ENCODE measurements at places on chromosomes 1 and 21.

- no peak for DNase-seq
Measured at GRCh38 chr1:247107694-247108093, 3.5 kb upstream of the ZNF669 start.

- DNase-seq: no peak
Measured at GRCh38 chr1:115506518-115506917, 135.3 kb upstream of the VANGL1 start.

DNA sequence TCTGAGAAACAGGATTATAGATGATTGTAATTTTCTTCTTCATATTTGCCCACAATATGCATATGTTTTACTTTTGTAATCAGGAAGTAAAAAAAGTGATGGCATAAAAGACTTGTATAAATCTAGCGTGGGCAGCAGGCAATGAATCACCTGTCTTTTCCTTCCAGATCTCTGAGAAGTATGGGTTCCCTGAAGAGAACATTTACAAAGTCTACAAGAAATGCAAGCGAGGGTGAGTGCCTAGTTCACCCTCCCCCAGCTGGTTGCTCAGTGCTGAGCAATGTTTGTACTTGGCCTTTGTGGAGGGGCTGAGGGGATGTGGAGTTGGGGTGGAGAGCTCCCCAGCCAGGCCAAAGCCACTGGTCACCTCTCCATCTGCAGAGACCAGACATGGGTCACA, 30.7 kb downstream of the GRHL3 start:
- DNase-seq: no peak

DNA sequence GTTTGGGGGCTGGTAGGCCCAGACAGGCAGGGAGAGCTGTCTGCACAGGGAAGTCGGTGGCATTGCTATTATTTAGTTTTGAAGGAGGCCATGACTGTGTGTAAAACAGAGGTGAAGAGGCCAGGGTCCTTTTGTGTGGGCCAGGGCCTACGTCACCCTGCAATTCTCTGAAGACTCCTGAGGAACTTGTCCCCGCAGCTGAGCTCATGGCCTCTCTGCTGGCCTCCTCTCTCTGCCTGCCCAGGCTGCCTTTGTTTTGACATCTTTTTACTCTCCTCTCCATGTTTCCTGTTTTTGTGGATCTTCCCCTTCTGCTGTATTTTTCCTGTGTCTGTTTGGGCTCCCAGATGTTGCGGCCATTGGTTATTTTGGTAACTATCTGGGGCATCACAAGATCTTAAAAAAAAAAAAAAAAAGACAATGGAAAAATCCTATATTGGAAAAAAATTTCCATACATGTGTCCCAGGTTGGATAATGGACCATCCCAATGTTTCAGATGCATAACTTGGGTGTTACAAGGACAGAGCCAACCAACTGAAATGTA, 280.7 kb downstream of the RPS6KC1 start:
- no peak for DNase-seq

DNA sequence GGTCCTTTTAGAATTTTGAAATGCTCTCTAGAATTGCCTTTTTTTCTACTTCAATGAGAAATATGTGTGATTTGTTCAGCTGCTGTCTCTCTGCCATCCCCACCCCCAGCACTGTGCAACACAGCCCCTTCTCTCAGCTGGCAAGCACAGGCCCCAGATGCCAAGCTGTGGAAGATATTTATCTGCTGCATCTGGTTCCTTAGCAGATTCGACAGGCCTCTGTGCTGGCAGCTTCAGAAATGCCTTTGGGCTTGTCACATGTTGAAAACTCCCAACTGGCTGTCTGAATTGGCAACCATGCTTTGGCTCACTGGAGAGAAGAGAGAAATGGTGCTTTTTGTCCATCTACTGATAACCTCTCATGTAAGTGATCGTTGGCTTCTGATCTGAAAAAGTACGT, 206.7 kb upstream of the C1orf87 start:
- no peak for DNase-seq

GRCh38 chr1:44619261-44619900, 54.9 kb downstream of the TMEM53 start:
- no peak for DNase-seq

DNA sequence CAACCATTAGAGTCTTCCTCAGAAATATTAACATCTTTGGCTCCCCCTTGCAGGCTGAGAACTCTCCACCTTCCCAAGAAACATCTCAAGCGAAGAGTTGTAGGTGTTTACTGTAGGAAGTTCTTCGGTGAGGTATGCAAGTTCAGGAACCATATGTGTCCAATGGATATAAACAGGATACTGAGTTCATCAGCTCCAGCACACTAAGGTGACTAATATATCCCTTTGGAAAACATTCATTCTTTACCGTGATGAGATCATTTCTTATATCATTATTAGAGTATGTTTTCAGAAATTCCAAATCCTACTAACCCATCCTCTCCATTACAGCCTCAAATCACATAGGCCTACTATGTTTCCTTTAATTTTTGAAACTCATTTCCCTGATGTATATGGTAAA, 37.3 kb upstream of the PRMT6 start:
- DNase-seq: no peak

GRCh38 chr1:233121947-233122559, 171.6 kb downstream of the NTPCR start:
- DNase-seq: no peak

GRCh38 chr1:30738040-30738714, 14.8 kb upstream of the MATN1 start:
- DNase-seq: no peak

DNA sequence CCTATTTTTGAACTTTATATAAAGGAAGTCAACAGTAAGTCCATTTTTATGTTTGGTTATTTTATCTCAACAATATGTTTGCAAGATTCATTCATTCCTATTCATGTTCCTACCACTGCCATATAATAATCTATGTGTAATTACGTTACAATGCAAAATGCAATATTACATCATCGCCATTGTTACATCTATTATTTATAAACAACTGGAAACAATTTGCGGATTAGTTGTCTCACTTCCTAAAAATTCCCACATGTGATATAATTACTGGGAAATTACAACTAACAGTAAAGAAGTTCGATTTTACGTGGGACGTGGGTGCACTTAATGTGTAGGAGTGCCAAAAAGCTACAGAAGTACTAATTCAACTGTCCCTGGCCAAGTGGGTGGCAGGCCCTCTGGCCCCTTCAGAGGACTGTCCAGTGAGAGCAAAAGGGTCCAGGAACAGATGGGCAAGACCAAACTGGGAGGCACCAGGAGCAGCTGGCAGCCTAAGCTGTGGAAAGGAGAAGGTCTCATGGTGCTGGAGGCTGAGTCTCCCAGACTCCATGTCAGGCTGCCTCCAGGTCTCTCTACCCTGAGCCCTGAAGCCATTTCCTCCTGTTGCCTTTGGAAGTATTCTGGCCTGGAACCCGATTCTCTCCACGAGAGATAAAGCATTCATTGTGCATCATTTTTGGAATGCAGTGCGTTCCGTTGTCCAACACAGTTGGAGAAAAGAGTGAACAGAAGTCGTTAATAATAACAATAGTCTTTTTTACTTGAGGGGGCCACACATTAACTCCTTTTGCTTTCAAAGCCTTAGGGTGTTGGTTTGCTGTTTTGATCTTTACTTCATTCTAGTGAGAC, 42.9 kb downstream of the TNNT2 start:
- no peak for DNase-seq

GRCh38 chr1:248196965-248197364, at the start of gene OR2M3:
Gene OR2M3, plus strand, starts transcription at chr1:248197265. Its CDS starts 5,803 bp downstream, at chr1:248203068.
- no peak for DNase-seq

All from spinal cord (tissue), 10 donors.